ENCODE measurements at places on chromosomes 12 and 14. TPM values are rescaled to one million over a fixed set of nuclear protein-coding genes. Genes with fewer than 3 reads are reported as not detected.

DNA sequence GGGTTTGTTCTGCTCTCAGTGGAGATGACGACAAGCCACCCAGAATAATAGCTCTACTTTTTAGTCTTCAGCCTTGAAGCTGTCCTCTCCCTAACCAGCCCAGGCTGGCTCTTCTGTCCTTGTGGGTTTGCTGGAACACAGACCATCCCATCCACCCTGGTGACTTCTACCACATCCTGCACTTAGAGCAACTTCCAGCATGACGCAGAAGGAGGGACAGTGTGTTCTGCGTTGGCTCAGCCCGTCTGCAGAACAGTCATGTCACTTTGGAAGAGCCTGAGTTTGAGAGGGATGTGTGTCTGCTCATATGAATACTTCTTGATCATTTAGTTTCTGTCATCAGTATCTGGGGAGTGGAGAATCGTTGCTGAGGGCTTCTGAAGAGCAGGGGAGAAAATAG is 198.0 kb downstream of the CACNA1C start:
- DNase-seq: no peak

- no peak for DNase-seq
Measured at GRCh38 chr12:106299202-106299774, 3.2 kb upstream of the TCP11L2 start.

DNA sequence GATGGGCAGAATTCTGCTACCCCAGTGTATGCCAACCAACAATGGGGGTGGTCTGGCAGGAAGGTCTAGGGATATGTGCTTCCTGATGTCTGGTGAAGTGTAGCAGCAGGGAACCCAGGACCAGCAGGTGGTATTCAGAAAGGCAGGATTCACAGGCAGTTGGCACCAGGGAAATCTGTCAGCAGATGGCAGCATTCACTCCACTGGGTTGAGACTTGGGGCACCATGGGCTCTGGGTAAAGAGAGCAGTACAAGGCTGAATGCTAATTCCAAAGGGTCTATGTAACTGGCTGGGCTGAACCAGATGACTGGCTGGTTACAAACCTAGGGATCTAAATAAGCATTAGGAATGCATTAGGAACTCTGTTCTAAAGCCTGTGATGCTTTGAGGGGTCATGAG is 466.9 kb upstream of the STXBP6 start:
- no peak for DNase-seq

- no peak for DNase-seq
Measured at GRCh38 chr12:71194657-71195056, 36.9 kb upstream of the TSPAN8 start.

GRCh38 chr14:105525861-105526775 is at the start of gene TMEM121:
Gene TMEM121 (plus strand): TSS chr14:105526583. CDS start chr14:105528835, 2,252 bp downstream.
- DNase-seq: no peak

Gene GPR137C
- total RNA-seq: 0.72 TPM

Gene PZP
- not detected for total RNA-seq

Gene COX8C
- total RNA-seq: not detected

DNA sequence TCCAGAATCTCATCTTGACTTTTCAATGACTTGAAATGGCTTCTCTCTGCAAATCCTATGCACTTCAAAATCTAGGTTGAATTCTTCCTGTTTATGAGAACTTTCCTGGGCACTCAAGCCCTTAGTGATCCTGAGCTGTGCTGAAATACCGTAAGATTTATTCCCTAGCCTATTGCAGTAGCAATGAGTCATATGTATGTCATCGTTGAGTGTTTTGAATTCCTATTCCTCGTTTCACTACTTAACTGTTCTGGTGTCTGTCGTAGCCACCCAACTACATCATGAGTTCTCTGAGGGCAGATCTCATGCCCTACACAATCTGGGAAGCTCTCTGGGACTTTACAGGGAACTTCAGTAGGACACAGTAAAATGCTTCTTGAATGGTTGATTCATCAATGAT is 190.8 kb upstream of the TMEM132C start:
- DNase-seq: no peak

Gene ACSM4
- not detected for total RNA-seq

DNA sequence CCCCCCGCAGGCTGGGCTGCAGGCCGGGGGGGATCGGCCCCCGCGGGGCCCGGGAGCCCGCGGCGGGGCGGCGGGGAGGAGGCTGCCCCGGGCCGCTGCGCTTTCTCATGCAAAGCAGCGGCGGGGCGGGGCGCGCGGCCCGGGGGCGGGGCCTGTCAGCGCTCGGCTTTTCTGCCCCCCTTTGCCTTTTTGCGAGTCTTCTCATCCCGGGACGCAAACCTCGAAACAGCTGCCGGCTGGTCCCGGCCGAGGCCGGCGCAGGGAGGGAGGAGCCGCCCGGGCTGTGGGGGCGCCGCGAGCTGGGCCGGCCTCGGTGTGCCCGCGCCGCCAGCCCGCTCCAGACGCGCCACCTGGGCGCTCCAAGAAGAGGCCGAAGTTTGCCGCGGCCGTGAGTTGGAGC is at the start of gene FZD10:
Gene FZD10, plus strand, starts transcription at position 198 of the 400 bp plus-strand sequence. CDS start 479 bp downstream, outside the sequence.
- no peak for DNase-seq

Gene IL26
- not detected for total RNA-seq

GRCh38 chr12:108269224-108269623 is 69.9 kb downstream of the CMKLR1 start:
- DNase-seq: no peak

Gene OSBPL8
- total RNA-seq: 58.0 TPM

DNA sequence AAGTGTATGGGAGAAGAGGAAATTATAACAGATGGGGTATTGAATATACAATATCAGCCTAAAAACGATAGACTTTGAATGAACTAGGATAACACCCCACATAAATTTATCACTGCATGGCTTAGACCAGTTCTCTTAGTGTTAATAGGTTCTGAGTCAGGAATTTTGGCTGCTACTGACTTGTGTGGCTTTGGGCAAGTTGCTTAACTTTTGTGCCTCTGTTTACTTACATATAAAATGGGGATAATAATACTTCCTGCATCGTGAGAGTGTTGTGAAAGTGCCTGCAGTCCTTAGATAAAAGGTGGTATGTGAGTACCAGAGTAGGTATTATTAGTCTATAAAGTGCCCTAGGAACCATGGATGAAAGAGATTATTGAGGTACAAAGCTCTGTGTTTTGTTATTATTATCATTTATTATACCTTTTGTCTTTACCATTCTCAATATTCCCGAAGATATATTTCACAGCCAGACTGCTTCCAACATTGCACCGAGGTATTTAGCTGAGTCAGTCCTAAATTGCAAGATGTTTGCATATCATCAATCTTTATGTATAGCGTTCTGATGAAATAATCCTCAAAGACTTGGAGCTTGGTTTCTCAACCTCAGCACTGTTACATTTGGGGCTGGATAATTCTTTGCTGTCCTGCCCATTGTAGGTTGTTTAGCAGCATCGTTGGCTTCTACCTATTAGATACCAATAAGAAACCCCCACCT is 2.3 kb upstream of the PAWR start:
- DNase-seq: no peak

Gene ERO1A
- 71.3 TPM for total RNA-seq

DNA sequence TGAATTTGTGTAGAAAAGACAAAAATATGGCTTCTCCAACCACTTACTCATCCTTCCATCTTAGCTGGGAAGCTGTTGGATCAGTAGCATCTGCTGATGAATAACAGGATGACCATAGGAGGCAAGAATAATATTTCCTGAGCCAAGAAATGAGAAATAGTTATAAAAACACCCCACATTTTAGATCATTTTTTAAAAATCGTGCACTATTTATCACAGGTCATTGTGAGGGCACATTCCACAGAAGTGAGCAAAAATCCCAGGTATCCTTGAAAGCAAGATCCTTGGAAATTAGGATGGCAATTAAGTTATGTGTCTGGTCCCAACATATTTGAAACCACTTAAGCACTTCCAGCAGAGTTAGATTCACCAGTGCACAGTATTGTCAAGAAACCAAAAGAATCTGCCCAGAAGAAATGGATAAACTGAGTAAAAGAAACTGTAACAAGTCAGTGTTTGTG is 8.4 kb downstream of the FAR2 start:
- no peak for DNase-seq

DNA sequence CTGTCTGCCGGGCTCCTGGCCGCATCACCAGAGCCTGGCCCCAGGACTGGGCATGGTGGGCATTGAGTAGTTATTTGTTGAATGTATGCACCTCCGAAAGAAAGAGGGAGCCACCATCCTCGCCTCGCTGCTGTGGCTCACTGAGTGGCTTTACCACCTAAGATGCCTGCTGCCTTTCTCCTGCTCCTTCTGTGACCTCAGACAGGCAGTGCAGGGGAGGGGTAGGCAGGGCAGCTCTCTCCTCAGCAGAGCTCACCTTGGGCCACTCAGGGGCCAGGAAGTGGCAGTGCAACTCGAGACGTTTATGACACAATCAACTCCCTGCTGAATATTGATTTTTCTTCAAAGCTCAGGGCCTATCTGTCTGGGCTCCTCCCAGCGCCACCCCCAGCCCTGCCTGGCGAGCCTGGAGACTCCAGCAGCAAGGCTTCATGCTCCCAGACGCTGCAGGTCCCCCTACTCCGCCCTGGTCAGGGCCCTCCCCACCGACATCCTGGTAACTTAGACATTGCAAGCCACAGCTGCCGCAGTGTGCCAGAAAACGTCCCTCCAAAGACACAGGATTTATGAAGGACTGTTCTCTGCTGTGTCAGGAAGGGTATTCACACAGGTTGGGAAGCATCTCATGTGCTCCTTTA is 84.3 kb upstream of the DIO3 start:
- DNase-seq: no peak

GRCh38 chr14:51738754-51739153 is 87.0 kb downstream of the FRMD6 start:
- DNase-seq: no peak

DNA sequence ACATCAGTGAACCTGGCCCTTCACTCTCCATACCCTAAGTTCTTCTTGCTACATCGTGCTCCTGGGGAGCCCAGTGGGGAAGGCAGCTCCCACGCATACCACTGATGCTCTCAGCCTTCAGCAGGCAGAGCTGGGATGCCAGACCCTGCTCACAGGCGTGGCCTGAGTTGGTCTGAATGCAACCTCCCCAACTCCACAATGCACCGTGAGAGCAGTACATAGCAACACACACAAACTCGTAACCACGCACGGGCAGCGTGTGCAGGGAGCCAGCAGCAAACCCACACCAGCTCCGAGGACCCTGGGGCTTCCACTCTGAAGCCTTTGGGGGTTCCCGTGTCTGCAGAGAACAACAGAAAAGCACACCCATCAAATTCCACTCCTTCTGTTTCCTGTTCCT is 37.3 kb downstream of the ANO2 start:
- no peak for DNase-seq

Gene ATF7
- 23.6 TPM for total RNA-seq

DNA sequence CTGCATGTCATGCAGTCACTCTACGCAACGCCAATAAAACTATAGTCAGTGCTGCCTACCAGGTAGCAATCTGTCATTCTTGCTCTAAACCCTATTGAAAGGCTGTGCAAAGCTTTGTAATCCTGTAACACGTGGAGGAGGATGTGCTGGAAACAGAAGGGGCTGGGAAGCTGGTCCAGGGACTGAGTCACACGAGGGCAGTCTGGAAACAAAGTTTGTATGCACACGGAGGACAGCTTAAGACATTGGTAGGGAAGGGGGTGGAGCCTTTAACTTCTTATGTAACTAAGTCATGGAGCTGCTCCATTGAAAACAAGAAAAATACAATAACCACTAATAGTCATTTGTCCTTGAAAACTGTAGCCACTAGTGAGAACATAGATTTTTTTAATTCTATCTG is 128.0 kb downstream of the BCAT1 start:
- DNase-seq: no peak

DNA sequence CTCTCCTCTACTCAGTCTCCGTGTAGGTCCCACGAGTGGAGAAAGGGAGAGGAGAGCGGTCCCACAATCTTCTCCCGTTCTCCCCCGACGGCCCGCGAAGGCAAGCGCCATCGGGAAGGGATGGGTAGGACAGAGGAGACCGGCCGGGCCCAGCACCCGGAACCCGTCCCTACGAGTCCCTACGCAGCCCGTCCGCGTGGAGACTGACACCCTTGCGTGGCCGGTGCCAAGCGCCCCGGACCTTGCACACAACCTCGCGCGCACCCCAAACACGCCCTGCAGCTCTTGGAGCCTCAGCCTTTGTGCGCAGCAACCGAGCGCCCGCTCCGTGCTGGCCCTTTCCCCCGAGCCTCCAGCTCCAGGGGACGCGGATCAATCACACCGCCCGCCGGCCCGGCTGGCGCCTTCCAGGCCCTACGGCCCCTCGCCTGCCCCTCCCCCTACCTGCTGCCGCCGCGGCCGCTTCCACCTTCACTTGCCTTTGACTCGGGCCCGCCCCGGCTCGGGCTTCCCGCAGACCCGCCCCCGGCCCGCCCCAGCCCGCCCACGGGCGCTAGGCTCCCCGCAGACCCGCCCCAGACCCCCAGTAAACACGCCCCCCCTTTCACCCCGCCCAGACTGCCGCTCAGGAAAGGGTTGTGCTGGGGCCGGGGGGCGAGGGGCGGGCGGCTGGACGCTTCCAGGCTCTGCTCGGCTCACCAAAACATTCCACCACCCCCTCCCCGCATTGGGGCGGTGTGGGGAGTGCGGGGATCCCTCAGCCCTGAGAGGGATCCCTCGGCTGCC is at the start of gene NDRG2:
Gene NDRG2, minus strand, starts transcription at position 477 of the 786 bp plus-strand sequence. CDS start 1,746 bp downstream, outside the sequence.
- no peak for DNase-seq

- DNase-seq: no peak
Measured at GRCh38 chr14:78131616-78132015, 38.6 kb upstream of the NRXN3 start.

Gene TAS2R9
- not detected for total RNA-seq

Gene CCDC196
- total RNA-seq: not detected

GRCh38 chr12:52772772-52773171 is 4.4 kb downstream of the KRT76 start:
- no peak for DNase-seq

DNA sequence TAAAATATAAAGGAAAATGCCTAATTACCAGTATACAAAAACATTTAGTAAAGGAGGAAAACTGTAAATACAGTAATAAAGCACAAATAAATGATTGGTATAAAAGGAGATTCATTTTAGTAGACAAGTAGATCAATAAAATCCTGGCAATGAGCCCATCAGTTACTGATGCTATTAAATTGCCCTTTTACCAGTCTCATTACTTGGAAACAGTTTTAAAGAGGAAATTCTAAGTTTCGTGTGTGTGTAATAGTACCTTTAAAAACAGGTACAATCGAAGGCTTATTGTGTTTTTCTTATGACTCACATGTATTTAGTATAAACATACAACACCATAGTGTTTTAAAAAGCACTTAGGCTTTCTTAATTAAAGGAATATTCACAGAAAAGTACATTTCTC is 46.4 kb upstream of the SYT10 start:
- no peak for DNase-seq

- no peak for DNase-seq
Measured at GRCh38 chr12:92047393-92047826, 98.2 kb downstream of the BTG1 start.

Gene SLC25A21
- 0.08 TPM for total RNA-seq

GRCh38 chr12:105349138-105349537 is 18.6 kb downstream of the C12orf75 start:
- DNase-seq: no peak

DNA sequence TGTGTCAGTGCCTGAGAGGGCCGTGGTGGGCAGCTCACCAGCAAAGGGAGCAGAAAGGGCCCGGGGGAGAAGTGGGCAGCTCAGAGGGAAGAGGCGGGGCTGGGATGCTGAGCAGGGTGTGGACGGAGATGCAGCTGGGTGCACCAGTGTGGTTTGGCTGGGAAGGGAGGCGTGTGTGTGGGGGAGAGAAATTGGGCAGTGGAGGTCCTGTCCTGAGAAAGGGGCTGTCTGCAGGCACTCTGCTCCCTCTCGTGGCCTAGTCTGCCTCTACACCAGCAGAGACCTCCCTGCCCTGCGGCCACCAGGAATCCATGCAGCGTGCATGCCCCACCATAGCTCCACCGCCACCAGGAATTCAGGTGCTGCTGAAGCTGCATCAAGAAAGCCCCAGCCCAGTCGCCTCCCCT is 6.4 kb downstream of the TMEM121 start:
- no peak for DNase-seq
